ENCODE measurements at places on chromosomes 12 and 14. TPM values are rescaled to one million over a fixed set of nuclear protein-coding genes. Genes with fewer than 3 reads are reported as not detected.

GRCh38 chr12:42705863-42706262 is 116.3 kb upstream of the PRICKLE1 start:
- DNase-seq, result peak; percentile 96

- peak; percentile 99 for DNase-seq
Measured at GRCh38 chr14:63203618-63204406, 431 bp upstream of the RHOJ start.

- DNase-seq, result no peak
Measured at GRCh38 chr12:46108721-46109120, 118.3 kb upstream of the SCAF11 start.

- DNase-seq, result peak; percentile 76
Measured at GRCh38 chr14:71320734-71321573, 413.7 kb downstream of the PCNX1 start.

GRCh38 chr14:103031956-103032355 is 25.4 kb downstream of the CDC42BPB start:
- DNase-seq, result no peak

The CLEC9A gene
- total RNA-seq, result 0.18 TPM

DNA sequence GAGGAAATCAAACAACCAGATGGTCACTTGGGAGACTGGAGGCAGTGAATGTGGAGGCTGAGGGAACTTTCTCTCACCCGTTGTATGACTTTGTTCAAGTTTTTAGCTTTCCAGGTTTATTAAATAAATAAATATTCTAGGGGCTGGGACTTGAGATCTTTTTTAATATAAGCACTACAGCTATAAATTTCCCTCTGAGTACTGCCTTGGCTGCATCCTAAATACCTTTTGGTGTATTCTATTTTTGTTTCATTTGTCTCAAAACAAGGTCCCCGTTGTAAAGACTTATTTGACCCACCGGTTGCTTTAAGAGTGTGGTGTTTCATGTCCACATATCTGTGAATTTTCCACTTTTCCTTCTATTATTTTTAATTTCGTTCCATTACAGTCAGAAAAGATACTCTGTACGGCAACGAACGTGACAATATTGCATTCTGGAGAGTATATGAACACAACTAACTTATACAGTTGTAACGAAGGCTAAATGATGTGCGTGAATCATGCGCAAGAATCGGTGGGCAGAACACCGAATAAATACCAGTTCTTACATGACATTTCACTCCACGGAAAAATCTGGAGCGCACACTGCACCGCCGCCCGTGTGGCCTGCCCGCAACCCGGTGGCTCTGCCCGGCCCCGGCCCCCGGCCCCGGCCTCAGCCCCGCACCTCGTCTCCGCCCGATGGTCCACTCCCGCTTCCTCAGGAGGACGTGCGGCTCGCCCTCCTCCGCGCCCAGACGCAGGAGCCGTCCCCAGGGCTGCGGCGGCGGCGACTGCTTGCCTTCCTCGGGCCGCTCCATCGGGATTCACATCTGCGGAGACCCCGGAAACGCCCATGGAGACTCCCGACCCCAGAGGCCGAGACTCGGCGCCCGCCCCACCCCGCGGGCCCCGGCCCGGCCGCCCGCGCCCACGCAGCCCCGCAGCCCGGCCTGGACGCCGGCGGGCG is 602 bp downstream of the CHFR start:
- no peak for DNase-seq

The KRT81 gene
- total RNA-seq, result 0.04 TPM

The ZNF664 gene
- 28.3 TPM for total RNA-seq
